Hair follicular keratinocyte (primary cell): ENCODE measurements at places on chromosomes 12 and 14. TPM values are rescaled to one million over a fixed set of nuclear protein-coding genes. Genes with fewer than 3 reads are reported as not detected.

The WNT5B gene
- total RNA-seq: 19.9 and 24.6 TPM in 2 replicates

The KRT81 gene
- total RNA-seq: 0.08 and 0.19 TPM in 2 replicates

The KRT73 gene
- total RNA-seq: not detected in 2 replicates

The TTC7B gene
- total RNA-seq: 27.7 and 55.8 TPM in 2 replicates

The IL26 gene
- not detected in 2 replicates for total RNA-seq

The TEAD4 gene
- 17.3 and 34.2 TPM in 2 replicates for total RNA-seq

The RFLNA gene
- 26.7 and 27.3 TPM in 2 replicates for total RNA-seq

The LRP1-AS gene
- total RNA-seq: not detected in 2 replicates

The ZNF891 gene
- 0.11 and 0.23 TPM in 2 replicates for total RNA-seq

The AKAP3 gene
- total RNA-seq: 0.62 and 1.2 TPM in 2 replicates

The ANGEL1 gene
- total RNA-seq: 8.4 and 13.0 TPM in 2 replicates

The SERPINA9 gene
- total RNA-seq: not detected in 2 replicates

The EIF2S3B gene
- 4.6 and 7.0 TPM in 2 replicates for total RNA-seq

The SLC35F4 gene
- total RNA-seq: not detected in 2 replicates

The PELI2 gene
- total RNA-seq: 0.04 and 0.08 TPM in 2 replicates

The ZDHHC22 gene
- total RNA-seq: not detected in 2 replicates

The ZC2HC1C gene
- total RNA-seq: 0.57 TPM in 1 of 2 replicates, not detected in the other

The SLC16A7 gene
- total RNA-seq: 5.2 and 6.0 TPM in 2 replicates

The IAPP gene
- total RNA-seq: not detected in 2 replicates

The EMC9 gene
- 22.3 and 37.2 TPM in 2 replicates for total RNA-seq

The CEBPE gene
- not detected in 2 replicates for total RNA-seq

The ATF1 gene
- total RNA-seq: 16.9 and 22.6 TPM in 2 replicates

The INHBC gene
- total RNA-seq: not detected in 2 replicates

The SSTR1 gene
- not detected in 2 replicates for total RNA-seq

The BHLHE41 gene
- 0.19 and 2.7 TPM in 2 replicates for total RNA-seq

The TPPP2 gene
- total RNA-seq: not detected in 2 replicates

The PRPH gene
- 0.16 TPM in 1 of 2 replicates, not detected in the other for total RNA-seq

The HSPB8 gene
- 0.15 and 0.39 TPM in 2 replicates for total RNA-seq

The KCNJ8 gene
- not detected in 2 replicates for total RNA-seq

The RAD51B gene
- 6.5 and 8.1 TPM in 2 replicates for total RNA-seq

The SMCO2 gene
- 0.31 TPM in 1 of 2 replicates, not detected in the other for total RNA-seq

The NID2 gene
- 0.23 and 1.6 TPM in 2 replicates for total RNA-seq

The LYZ gene
- not detected in 2 replicates for total RNA-seq

The TCL1B gene
- not detected in 2 replicates for total RNA-seq

The KRT80 gene
- 0.11 and 0.55 TPM in 2 replicates for total RNA-seq

The FANCM gene
- 2.7 and 5.8 TPM in 2 replicates for total RNA-seq

The KRT72 gene
- total RNA-seq: not detected in 2 replicates

The ARPC3 gene
- total RNA-seq: 847 and 1,114 TPM in 2 replicates

The RAB35 gene
- total RNA-seq: 26.7 and 40.4 TPM in 2 replicates

The EPYC gene
- not detected in 2 replicates for total RNA-seq

The PROX2 gene
- not detected in 2 replicates for total RNA-seq

The KRT77 gene
- not detected in 2 replicates for total RNA-seq

The IGF1 gene
- not detected in 2 replicates for total RNA-seq

The KCNC2 gene
- total RNA-seq: not detected in 2 replicates

The GPRC5A gene
- 1.2 and 1.4 TPM in 2 replicates for total RNA-seq

The FUT8 gene
- 20.6 and 41.2 TPM in 2 replicates for total RNA-seq

The TAS2R13 gene
- not detected in 2 replicates for total RNA-seq

The MYBPC1 gene
- not detected in 2 replicates for total RNA-seq

The POTEM gene
- not detected in 2 replicates for total RNA-seq

The PMEL gene
- total RNA-seq: 1.8 and 3.4 TPM in 2 replicates

The EIF4B gene
- 424 and 580 TPM in 2 replicates for total RNA-seq

The PLEKHH1 gene
- total RNA-seq: 3.3 and 3.4 TPM in 2 replicates

The PTCSC3 gene
- total RNA-seq: not detected in 2 replicates

The CLEC7A gene
- not detected in 2 replicates for total RNA-seq

The RIPK3 gene
- total RNA-seq: 5.4 and 8.0 TPM in 2 replicates

The LHX5 gene
- total RNA-seq: 0.15 and 1.2 TPM in 2 replicates

The FAM186B gene
- 0.08 and 0.15 TPM in 2 replicates for total RNA-seq

The ATL1 gene
- 2.6 and 15.1 TPM in 2 replicates for total RNA-seq
